ENCODE measurements at places on chromosomes 4 and X. TPM values are rescaled to one million over a fixed set of nuclear protein-coding genes. Genes with fewer than 3 reads are reported as not detected.

The PLAC8 gene
- total RNA-seq = 16.6 TPM

The PLK4 gene
- total RNA-seq = 5.7 TPM

The MFAP3L gene
- 11.4 TPM for total RNA-seq

The MAMLD1 gene
- 2.2 TPM for total RNA-seq

The TCEAL5 gene
- not detected for total RNA-seq

The DCK gene
- total RNA-seq = 18.4 TPM

The HSFX2 gene
- not detected for total RNA-seq

The TMEM150C gene
- total RNA-seq = 4.0 TPM

- no peaks in the 10 kb centered on the region for H3K36me3 ChIP-seq
- H3K4me1 ChIP-seq = no peaks in the 10 kb centered on the region
- no peak overlapping the region for H3K27ac ChIP-seq
These were observed 93.0 kb downstream of the USP9X start for GRCh38 chrX:41178201-41178600.

- DNase-seq = no peak
- no peaks in the 10 kb centered on the region for H3K27me3 ChIP-seq
- no peak overlapping the region for H3K27ac ChIP-seq
- H3K4me3 ChIP-seq = no peak overlapping the region
These were observed 68.7 kb downstream of the MCF2 start for GRCh38 chrX:139639253-139639652.

DNA sequence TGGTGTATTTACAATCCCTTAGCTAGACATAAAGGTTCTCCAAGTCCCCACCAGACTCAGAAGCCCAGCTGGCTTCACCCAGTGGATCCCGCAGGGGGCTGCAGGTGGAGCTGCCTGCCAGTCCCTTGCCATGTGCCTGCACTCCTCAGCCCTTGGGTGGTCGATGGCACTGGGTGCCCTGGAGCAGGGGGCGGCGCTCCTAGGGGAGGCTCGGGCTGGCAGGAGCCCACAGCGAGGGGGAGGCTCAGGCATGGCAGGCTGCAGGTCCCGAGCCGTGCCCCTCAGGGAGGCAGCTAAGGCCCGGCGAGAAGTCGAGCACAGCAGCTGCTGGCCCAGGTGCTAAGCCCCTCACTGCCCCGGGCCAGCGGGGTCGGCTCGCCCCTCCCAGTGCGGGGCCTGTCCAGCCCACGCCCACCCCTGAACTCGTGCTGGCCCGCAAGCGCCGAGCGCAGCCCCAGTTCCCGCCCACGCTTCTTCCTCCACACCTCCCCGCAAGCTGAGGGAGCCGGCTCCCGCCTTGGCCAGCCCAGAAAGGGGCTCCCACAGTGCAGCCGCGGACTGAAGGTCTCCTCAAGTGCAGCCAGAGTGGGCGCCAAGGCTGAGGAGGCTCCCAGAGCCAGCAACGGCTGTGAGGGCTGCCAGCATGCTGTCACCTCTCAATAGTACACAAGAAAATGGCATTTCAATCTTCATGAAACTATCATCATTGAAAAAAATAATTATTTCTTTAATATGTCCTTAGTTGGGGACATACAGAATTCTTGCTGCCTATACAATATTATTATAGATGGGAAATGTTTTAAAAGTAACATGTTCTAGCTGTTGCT, 189.1 kb downstream of the SLC7A11 start:
- DNase-seq = no peak
- H3K27ac ChIP-seq = peak overlapping the region; percentile 50
- H3K4me3 ChIP-seq = no peak overlapping the region
- no peaks in the 10 kb centered on the region for H3K36me3 ChIP-seq

DNA sequence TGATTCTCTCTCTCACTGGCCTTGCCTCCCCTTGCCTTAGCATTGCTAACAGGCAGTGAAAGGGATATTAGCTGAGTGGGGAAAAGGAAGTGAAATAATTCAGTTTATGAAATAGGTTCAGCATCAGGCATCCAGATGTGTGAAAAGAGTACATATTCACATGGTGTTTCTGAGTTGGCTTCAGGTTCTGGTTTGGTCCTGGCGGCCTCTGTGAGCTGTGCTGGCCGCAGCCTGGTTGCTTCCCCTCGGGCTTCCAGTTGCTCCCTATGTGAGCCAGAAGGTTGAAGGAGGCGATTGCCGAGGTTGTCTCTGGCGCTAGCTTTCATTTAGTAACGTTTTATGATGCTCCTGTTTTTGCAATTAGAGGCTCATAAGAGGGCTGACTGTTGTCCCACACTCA, 99.1 kb upstream of the TLR2 start:
- no peaks in the 10 kb centered on the region for H3K27me3 ChIP-seq
- no peak overlapping the region for H3K27ac ChIP-seq
- DNase-seq = no peak
- no peaks in the 10 kb centered on the region for H3K4me1 ChIP-seq

GRCh38 chrX:52852110-52852860, 15.6 kb downstream of the XAGE3 start:
- no peaks in the 10 kb centered on the region for H3K4me1 ChIP-seq
- DNase-seq = no peak
- no peak overlapping the region for H3K27ac ChIP-seq
- H3K27me3 ChIP-seq = no peaks in the 10 kb centered on the region
- H3K4me3 ChIP-seq = no peak overlapping the region

GRCh38 chr4:138406876-138407275, 164.7 kb upstream of the SLC7A11 start:
- H3K4me1 ChIP-seq = peaks cover 15% of the 10 kb centered on the region
- no peak overlapping the region for H3K4me3 ChIP-seq
- DNase-seq = no peak
- H3K36me3 ChIP-seq = no peaks in the 10 kb centered on the region

DNA sequence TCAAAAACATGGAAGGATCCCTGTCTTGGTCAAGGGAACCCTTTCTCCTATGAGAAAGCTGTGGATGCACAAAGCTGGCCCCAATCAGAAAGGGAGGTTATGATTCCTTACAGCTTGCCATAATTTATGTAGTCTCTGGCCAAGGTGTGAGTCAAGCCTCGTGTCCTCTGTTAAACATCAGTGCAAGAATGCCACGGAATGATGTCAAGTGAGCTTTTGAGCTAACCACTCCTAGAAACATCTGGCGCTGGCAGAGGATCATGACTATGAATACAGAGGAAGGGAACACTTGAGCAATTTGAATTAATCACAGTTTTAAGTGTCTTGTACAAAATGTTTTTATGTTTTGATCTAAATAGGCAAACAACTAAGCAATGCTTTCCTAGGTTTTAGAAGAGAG, 51.5 kb upstream of the RAP2C start:
- DNase-seq = peak; percentile 54
- peak overlapping the region; percentile 54 for H3K27ac ChIP-seq
- H3K4me1 ChIP-seq = peaks cover 3% of the 10 kb centered on the region
- H3K27me3 ChIP-seq = no peaks in the 10 kb centered on the region
- no peaks in the 10 kb centered on the region for H3K36me3 ChIP-seq

- no peak for DNase-seq
- no peaks in the 10 kb centered on the region for H3K36me3 ChIP-seq
- peaks cover 3% of the 10 kb centered on the region for H3K4me1 ChIP-seq
- no peaks in the 10 kb centered on the region for H3K27me3 ChIP-seq
These were observed 82.6 kb downstream of the SORBS2 start for GRCh38 chr4:185729391-185729804.

DNA sequence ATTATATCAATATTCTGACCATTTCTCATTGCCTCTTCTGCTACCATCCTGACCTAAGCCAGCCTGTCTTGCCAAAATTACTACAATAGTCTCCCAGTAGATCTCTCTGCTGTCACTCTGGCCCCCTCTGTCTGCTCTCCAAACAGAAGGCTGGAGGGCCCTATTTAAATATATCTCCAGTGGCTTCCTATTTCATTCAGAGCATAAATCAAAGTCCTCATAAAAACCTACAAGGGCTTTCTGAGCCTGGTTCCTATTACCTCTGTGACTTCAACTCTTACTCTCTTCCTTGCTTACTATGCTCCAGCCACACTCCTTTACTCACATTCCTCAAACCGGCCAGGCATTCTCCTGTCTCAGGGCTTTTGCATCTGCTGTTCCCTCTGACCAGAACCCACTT, 19.0 kb downstream of the IGSF1 start:
- no peak for DNase-seq
- H3K27me3 ChIP-seq = no peaks in the 10 kb centered on the region
- no peak overlapping the region for H3K4me3 ChIP-seq
- H3K27ac ChIP-seq = no peak overlapping the region
- H3K36me3 ChIP-seq = no peaks in the 10 kb centered on the region
- H3K4me1 ChIP-seq = no peaks in the 10 kb centered on the region

DNA sequence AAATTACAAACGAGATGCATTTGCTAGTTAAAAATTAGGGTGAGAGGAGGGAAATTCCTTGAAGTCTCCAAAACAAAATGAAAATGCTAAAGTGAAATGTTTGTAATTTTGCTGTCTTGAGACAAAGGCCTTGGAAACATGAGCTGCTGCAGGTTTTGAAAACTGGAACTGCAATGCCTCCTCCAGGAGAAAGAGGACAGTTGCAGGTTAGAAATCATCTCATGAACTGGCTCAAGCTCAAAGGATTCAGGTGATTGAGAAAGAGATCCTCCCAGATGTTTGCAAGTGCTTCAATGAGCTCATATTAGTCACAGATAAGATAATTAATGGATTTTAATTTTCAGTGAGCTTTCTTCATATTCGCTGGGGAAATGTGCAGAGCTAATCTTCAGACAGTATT, 32.4 kb downstream of the SMPX start:
- no peak overlapping the region for H3K27ac ChIP-seq
- DNase-seq = peak; percentile 43
- no peaks in the 10 kb centered on the region for H3K4me1 ChIP-seq
- H3K36me3 ChIP-seq = no peaks in the 10 kb centered on the region
- no peaks in the 10 kb centered on the region for H3K27me3 ChIP-seq

- no peaks in the 10 kb centered on the region for H3K27me3 ChIP-seq
- peaks cover 23% of the 10 kb centered on the region for H3K36me3 ChIP-seq
- peak overlapping the region; percentile 15 for H3K4me3 ChIP-seq
- H3K27ac ChIP-seq = no peak overlapping the region
These were observed 36.9 kb downstream of the ZNF141 start for GRCh38 chr4:374298-375160.

DNA sequence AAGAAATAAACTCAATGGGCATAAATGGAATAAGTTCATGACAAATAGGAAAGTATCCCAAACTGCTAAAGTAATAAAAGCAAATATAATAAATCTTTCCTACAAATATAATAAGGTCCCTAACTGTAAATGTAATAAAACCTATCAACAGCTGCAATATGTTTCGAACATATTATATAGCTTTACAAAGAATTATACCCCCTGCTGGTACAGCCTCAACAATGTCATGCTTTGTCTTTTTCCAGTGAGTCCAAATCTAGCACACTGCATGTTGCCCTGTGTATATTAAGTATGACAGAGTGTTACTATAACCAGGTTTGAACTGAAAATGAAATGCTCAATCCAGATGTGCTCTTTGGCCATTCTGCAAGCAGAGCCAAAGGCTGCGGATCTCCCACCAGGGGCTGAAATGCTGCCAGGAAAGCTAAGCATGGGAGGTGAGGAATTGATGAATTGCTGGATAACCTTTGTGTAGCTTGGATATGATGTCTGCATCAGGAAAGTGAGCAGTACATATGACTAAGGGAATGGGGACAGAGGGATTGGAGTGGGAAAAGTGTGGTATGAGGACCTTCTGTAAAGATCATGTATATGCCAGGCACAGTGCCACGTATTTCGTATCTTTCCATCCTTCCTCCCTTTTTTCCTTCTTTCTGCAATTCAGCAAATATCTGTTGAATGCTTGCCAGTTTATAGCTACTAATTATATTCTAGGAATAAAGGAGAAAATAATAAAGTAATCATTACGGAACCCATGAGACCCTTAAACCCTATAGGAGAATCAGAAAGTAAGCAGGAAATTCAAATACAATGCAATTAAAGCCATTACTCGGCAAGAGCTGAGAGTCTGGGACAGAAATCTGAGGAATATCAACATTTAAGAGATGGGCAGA, 954.6 kb upstream of the LCORL start:
- H3K36me3 ChIP-seq = no peaks in the 10 kb centered on the region
- DNase-seq = no peak
- H3K4me3 ChIP-seq = no peak overlapping the region
- no peaks in the 10 kb centered on the region for H3K27me3 ChIP-seq

DNA sequence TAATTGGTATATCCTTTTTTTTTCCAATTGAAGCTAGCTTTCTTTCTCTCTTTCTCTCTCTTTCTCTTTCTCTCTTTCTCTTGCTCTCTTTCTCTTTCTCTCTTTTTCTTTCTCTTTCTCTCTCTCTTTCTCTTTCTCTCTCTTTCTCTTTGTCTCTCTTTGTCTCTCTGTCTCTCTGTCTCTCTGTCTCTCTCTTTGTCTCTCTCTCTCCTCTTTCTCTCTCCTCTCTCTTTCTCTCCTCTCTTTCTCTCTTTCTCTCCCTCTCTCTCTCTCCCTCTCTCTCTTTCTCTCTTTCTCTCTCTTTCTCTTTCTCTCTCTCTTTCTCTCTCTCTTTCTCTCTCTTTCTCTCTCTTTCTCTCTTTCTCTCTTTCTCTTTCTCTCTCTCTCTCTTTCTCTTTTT, 66.6 kb downstream of the ASMT start:
- no peak overlapping the region for H3K27ac ChIP-seq
- no peaks in the 10 kb centered on the region for H3K4me1 ChIP-seq
- H3K27me3 ChIP-seq = no peaks in the 10 kb centered on the region
- DNase-seq = no peak

DNA sequence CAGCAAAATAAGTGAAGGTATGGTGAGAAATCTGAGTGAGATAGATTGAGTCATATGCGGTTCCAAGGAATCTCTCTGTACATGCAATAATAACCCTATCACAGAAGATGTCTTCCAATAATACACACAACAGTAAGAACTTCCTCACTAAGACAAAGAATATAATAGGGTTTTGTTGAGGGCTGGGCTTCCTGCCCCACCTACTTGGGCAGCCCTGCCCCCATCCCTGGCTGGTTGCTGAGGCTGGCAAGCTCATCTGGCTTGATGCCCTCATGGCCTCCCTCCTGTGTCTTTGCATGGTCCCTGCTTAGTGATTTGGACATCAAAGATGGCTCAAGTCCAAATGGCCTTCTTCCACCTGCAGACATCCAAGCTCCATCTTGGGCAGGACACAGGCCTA, 2.7 kb downstream of the GEMIN8 start:
- no peaks in the 10 kb centered on the region for H3K4me1 ChIP-seq
- H3K4me3 ChIP-seq = no peak overlapping the region
- no peak for DNase-seq
- no peak overlapping the region for H3K27ac ChIP-seq
- H3K27me3 ChIP-seq = no peaks in the 10 kb centered on the region

DNA sequence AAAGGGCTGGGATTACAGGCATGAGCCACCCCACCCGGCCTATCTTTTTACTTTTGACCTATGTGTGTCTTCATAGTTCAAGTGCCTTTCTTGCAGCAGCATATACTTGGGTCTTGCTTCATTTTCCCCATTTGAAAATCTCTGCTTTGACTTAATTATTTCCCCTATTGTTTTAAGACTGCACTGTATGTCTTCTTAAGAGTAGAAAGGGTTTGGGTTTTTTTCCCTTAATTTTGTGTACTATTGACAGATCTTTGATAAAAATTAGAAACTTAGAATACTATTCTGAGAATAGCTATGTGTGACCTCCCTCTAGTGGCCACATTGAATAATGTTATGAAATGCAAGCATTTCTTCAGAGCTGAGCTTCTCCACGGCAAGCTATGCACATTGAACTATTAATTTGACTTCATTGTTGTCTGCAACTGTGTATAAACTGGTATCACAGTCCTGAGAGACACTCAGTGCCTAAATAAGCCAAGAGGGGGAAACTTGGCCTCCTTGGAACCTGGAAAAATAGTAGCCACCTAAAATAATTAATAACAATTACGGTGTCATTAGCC, 8.7 kb upstream of the SLC25A4 start:
- no peak overlapping the region for H3K27ac ChIP-seq
- no peaks in the 10 kb centered on the region for H3K4me1 ChIP-seq
- peak; percentile 69 for DNase-seq
- H3K36me3 ChIP-seq = no peaks in the 10 kb centered on the region

- H3K27ac ChIP-seq = no peak overlapping the region
- no peak overlapping the region for H3K4me3 ChIP-seq
- no peaks in the 10 kb centered on the region for H3K4me1 ChIP-seq
- H3K27me3 ChIP-seq = no peaks in the 10 kb centered on the region
- no peaks in the 10 kb centered on the region for H3K36me3 ChIP-seq
- no peak for DNase-seq
These were observed 6.8 kb downstream of the GPR173 start for GRCh38 chrX:53055244-53055849.
